ENCODE measurements at places on chromosomes 11 and 22.

- no peak for DNase-seq
Observed at GRCh38 chr11:78253797-78254196, 65.1 kb downstream of the USP35 start.

- DNase-seq: no peak
Observed at GRCh38 chr11:118691926-118692830, 12.7 kb upstream of the TREH start.

DNA sequence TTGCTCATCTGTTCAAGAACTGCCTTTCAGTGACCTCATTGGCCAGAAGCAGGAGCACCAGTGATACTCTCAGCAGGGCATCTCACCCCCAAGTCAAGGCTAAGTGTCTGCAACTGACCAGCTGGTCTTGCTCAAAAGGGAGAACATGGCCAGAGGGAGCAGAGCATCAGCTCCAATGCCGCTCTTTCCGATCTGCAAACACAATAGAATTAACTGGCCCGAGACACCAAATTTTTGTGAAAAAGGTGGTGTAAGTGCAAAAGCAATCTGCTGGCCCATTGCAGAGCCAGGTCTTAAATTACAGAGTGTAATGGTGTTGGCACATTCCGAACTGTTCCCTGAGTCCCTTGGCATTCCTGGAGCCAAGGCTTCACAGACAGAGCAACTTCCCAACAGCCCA, 97.0 kb downstream of the PKNOX2 start:
- peak; percentile 29 for DNase-seq

- DNase-seq: no peak
Observed at GRCh38 chr22:39923696-39924095, 22.8 kb downstream of the GRAP2 start.

GRCh38 chr22:32618441-32619140, 144.0 kb downstream of the FBXO7 start:
- DNase-seq: no peak

DNA sequence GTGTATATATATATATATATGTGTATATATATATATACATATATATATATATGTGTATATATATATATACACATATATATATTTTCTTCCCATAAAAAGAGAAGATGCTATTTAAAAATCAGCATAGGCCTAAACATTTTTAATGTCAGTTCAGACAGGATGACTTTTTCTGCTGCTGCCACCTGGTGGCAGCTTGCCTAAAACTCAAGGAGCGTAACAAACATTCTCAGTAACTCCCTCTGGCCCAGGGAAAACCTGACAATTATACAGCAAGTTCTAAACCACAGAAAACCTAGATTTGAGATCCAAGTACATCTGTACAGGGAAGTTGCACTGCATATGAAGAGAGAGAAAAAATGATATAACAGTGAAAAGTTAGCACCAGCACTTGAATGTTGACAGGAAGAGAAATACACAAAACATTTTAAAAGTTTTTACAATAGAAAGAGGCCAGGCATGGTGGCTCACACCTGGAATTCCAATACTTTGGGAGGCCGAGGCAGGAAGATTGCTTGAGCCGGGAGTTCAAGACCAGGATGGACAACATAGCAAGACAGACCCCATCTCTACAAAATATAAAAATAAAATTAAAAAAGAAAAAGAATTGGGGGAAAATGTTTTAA, 16.6 kb downstream of the OR8A1 start:
- peak; percentile 76 for DNase-seq

Measured in neural progenitor cell (in vitro differentiated cells).